Effector CD8-positive, alpha-beta T cell (primary cell): ENCODE measurements at places on chromosomes 2 and 18.

- no peak for DNase-seq
These were observed 19.4 kb upstream of the HNRNPA3 start for GRCh38 chr2:177193240-177193639.

DNA sequence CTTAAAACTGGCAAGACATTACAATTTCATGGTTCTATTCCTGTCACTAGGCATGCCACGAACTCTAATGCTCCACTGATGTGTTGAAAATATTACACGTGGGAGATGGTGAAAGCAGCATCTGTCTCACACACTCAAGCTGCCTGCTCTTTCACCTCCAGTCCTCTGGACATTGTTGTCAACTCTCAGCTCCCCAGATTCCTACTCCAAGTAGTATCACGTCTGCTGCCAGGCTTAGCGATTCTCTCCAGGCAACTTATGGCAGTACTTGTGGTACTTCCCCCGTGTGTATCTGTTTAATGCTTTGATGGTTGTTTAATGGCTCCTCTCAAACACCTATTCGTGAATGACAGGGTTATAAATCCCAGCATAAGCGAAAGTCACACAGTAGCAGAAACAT lies 103.8 kb downstream of the TMEFF2 start:
- DNase-seq: no peak

GRCh38 chr2:181374781-181375675 lies 82.2 kb upstream of the ITGA4 start:
- no peak for DNase-seq

DNA sequence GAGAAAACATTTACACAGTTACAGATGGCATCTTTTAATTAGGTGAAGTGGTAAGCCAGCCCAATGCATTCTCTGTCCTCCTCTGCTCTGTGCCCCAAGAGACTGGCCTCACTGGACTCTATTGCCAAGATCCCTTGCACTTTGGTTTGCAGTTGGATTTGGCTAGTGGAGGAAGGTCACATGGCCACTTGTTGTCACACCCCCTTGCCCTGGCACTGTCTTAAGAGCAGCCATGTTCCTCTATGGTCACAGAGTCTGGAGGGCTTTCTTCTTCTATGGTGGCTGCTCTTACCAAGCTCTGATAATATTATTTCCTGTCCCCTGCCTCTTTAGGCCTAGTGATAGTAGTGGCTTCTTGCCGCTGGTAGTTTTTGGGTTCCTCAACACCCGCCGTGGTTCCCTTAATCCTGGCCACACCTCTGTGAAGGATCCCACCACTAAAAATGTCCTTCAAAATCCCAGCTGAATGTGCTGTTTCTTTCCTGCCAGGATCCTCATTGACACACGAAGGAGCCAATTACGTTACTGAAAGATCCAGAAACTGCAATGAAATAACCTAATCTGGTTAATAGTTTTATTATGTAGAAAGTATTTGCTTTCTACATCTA lies 111.1 kb downstream of the CDC42EP3 start:
- no peak for DNase-seq

DNA sequence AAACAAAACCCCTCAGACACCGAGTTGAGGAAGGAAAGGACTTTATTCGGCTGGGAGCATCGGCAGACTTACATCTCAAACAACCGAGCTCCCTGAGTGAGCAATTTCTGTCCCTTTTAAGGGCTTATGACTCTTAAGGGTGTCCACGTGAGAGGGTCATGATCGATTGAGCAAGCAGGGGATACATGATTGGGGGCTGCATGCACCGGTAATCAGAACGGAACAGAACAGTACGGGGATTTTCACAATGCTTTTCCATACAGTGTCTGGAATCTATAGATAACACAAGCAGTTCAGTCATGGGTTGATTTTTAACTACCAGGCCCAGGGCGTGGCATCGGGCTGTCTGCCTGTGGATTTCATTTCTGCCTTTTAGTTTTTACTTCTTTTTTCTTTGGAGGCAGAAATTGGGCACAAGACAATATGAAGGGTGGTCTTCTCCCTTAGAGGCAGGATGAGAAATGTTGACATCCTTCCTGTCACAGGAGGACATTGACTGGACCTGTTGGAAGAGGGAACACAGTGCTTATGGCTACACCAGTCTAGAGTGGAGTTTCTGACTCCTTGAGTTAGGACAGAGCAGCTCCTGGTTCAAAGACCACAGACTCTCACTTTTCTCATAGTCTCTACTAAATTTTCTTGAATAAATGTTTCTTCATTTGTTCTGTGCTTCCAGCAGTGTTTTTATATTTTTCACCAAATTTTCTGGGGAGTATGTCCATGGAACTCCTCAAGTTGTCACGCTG lies 35.8 kb downstream of the SPOPL start:
- no peak for DNase-seq
